ENCODE measurements at places on chromosomes 2 and 18. TPM values are rescaled to one million over a fixed set of nuclear protein-coding genes. Genes with fewer than 3 reads are reported as not detected.

Gene IL36G
- not detected for total RNA-seq

Gene EFR3B
- 14.7 TPM for total RNA-seq

Gene ARHGAP25
- total RNA-seq: 0.19 TPM

Gene NR4A2
- total RNA-seq: 2.9 TPM

Gene RFTN2
- 0.01 TPM for total RNA-seq

Gene SULT1C2
- total RNA-seq: 0.48 TPM

Gene PROKR1
- not detected for total RNA-seq

Gene AKAIN1
- not detected for total RNA-seq

Gene CCDC121
- total RNA-seq: 4.0 TPM

Gene FEV
- total RNA-seq: not detected

Gene MARCO
- 0.08 TPM for total RNA-seq

Gene TFCP2L1
- 4.9 TPM for total RNA-seq

Data from A549 treated with CORT108297 at 1 μM for 4 hours (cell line).